Activated CD8-positive, alpha-beta memory T cell treated with anti-CD3 and anti-CD28 coated beads for 48 hours (primary cell): ENCODE measurements at places on chromosomes 5 and 9.

DNA sequence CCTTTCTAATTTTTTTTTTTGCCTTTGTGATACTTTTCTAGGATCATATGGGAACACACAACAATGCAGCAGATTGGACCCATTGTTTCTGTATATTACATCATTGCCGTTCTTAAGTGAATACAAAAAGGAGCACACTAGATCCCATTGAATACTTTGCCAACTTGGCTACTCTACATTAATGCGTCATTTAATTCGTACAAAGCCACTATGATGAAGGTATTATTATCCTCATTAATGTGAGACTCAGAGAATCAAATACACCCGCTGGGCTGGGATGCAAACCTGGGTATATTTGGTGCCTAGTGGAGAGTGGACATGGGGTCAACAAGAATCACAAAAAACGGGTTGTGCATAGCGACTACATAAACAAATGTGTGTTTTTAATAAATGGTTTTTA lies 31.9 kb downstream of the OR2K2 start:
- no peak for DNase-seq

DNA sequence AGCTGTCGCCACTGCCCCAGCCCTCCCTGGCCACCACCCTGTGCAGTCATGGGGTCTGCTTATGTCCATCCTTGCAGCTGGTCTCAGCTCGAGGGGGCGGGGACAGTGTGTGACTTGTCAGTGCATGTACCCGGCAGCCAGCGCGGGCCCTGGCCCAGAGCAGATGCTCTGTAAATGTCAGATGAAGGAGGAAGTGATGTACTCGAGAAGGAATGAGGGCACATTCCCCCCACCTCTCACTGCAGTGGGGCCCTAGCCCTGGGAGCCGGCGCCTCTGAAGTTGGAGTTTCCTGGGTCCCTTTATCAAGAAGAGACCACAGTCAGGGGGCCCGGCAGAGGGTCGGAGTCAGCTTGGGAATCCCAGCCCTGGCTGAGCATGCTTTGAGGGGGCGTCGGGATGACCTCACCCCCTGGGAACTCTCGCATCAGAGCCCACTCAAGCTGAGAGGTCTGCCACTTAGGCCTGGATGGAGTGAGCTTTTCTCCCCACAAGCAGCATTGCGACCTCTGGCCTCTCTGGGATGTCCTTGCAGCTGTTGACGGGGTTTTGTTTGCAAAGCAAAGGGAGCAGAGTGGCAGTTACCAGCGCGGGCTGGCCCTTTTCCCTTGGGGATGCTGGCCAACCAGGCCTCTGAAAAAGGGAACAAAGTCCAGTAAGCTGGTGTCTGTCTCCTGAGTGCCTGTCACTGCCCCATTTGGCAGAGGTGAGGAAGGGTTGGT lies 19.0 kb downstream of the NEURL1B start:
- no peak for DNase-seq

- no peak for DNase-seq
These were observed 2.9 kb downstream of the ARSK start for GRCh38 chr5:95557841-95558240.

DNA sequence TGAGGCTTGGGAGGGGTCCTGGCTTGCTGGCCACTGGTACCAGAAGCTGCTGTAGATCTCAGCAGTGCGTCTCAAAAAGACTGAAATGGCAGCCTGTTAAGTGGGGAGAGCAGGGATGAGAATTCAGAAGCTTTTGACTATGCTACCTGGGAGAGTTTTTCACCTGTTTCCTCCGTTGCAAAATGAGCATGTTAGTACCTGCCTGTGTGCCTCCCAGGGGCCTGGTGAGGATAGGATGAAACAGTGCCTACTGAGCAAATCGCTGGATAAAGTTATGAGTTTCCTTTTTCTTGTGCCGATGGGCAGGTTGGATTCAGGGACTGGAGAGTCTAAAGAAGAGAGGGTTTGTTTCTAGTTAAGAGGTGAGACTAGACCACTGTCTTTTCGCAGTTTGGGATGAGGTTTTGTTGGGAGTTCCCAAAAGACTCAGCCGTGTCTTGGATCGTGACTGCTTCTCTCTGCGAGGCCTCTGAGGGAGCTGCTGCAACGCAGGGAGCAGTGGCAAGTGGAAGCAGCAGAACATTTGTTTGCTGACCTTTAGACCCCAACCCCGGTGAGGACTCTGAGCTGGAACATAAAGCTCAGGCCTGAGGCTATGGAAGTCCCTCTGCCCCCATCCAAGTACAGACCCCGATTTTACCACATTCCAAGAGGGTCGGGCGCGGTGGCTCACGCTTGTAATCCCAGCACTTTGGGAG lies 1.4 kb downstream of the RALGPS1 start:
- DNase-seq, result no peak

DNA sequence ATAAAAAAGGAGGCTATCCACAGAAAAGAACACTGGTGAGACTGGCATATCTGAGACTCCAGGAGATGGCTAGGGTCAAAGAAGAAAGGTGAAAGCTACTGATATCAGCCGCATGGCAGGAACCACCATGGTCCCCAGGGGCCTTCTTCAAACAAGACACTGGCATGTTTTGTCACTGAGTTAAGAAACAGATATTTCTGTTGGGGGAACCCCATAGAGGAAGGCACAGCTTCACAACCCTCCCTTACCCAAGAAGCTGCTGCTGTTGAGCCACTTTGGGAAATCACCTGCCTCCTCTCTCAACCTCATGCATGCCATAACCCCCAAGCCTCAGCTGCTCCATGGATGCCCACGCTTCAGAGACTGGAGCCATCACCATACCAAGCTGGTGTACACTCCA lies 13.3 kb upstream of the BTNL3 start:
- DNase-seq, result no peak
